ENCODE measurements at places on chromosomes 5 and 9.

DNA sequence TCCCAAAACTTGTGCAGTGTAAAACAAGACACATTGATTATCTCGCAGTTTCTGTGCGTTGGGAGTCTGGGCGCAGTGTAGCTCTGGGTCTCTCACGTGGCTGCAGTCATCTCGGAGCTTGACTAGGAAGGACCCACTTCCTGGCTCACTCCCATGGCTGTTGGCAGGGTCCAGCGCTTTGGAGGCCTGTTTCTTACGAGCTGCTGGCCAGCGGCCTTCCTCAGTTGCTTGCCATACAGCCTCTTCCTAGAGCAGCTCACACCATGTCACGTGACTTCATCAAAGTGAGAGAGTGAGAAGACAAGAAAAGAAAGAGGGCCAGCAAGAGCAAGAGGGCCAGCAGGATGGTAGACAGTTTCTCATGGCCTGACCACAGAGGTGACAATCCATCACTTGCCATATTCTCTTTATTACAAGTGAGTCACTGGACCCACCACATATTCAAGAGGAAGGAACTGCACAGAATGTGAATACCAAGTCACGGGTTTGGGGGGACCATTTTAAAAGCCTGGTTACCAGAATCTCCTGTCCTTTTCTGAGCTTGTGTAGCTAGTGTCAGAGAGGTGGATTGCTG, 36.2 kb downstream of the MCCC2 start:
- no peak for DNase-seq

- no peak for DNase-seq
These were observed 409.4 kb upstream of the CD180 start for GRCh38 chr5:67605730-67606585.

- no peak for DNase-seq
These were observed 16.4 kb upstream of the ARSB start for GRCh38 chr5:79001471-79001870.

DNA sequence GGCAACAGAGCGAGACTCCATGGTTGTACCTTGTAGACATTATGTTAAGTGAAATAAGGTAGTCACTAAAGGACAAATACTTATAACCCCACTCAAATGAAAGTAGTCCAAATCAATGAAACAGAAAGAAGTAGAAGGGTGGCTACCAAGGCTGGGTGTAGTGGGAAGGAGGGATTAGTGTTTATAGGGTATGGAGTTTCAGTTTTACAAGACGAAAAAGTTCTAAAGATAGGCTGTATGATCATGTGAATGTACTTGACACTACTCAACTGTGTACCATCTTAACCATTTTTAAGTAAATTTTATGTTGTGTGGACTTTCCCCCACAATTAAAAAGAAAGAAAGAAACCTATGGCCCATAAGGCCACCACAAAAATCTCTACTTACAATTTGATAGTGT, 32.2 kb downstream of the ALDH7A1 start:
- no peak for DNase-seq

DNA sequence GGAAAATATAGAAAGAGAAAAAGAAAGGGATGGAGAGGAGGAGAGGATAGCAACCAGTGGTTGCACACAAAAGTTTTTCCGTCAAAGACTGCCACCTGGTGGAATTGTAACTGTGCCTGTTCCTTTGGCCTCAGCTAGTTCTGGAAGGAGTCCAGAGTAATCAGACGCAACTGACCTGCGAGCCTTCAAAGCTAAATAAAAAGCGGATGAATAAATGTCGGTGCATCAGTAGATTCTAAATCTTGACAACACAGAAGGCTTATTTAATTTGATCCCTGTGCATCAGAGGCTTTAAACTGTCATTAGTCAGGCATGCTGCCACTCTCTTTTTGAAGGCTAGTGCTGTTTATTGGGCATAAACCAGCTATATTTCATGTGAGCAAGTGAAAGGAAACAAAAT, 132.9 kb upstream of the ACO1 start:
- no peak for DNase-seq

- DNase-seq, result no peak
These were observed 221.2 kb upstream of the CD180 start for GRCh38 chr5:67417839-67418238.

DNA sequence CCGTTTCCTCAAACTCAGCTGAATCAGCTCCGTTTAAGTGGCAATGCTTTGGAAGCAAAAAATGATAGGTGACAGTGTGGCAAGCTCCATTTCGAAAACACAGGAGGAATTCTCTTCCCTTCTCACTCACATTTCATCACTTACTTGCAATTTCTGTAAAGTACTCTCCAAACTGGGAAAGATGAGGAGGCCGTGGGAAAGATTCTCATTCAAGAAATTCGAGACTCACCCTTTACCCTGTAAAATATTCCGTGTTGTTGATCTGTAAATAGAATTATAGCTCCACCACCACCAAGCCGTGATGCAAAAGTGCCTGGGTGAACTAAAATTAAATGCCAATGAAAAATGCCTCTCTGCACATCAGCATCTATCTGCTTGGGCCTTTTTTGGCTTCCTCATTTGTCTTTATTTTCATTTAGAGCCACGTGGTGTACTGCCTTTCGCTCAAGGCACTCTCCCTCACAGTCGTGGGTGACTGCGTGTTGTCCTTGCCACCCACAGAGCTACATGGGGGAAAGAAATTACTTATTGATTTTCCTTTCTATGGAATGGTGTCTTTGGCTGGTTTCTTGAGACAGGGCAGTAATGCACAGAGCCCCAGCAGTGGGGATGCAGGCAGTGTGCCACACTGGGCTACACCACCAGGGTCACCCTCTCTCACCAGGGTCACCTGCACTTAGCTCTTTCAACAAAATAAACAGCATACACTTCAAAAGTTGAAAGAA, 289.3 kb upstream of the TAS2R1 start:
- DNase-seq, result no peak

- DNase-seq, result no peak
These were observed 8.5 kb upstream of the ACSL6 start for GRCh38 chr5:132019857-132020555.

DNA sequence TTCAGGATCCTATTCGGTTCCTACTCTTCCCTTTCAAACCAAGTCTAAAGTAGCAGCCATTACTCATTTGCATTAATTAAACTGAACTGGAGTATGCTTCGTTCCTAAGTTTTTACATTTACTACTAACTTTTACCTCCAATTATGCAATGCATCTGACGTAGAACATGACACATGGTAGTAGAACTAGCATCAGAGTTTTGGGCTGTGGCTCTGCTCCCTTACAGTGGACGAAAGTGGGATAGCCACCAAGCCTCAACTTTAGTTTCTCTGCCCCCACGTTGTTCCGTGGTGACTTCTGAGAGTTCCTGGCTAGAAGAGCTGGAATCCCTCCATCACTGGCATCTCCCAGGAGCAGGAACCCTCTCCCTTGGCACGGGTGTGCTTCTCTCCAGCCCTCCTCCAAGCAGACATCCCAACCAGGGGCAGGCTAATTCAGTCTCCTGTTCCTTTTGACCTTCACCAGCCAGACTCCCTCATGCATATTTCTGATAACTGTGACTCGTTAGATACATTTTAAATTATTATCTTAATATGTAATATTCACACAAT, 2.9 kb downstream of the IFNE start:
- no peak for DNase-seq

DNA sequence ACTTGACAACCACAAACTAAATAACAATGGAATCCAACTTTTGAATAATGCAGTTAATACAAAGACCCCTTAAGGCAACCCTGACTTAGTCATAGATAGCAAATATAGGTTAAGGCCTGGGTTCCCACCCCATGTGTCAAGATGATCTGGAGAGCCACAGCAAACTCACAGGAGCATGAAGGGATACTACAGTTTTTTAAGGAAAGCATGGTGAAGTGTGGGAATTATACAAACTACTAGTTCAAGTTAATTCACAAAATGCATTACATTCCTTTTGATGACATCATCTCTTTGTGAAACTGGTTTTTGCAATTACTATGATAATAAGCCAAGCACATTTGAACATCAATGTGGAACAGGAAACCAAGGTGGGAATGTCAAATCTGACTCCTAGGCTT, 50.6 kb downstream of the LHFPL2 start:
- DNase-seq, result no peak

- DNase-seq, result no peak
These were observed 40.2 kb downstream of the SH3RF2 start for GRCh38 chr5:145976431-145977155.

DNA sequence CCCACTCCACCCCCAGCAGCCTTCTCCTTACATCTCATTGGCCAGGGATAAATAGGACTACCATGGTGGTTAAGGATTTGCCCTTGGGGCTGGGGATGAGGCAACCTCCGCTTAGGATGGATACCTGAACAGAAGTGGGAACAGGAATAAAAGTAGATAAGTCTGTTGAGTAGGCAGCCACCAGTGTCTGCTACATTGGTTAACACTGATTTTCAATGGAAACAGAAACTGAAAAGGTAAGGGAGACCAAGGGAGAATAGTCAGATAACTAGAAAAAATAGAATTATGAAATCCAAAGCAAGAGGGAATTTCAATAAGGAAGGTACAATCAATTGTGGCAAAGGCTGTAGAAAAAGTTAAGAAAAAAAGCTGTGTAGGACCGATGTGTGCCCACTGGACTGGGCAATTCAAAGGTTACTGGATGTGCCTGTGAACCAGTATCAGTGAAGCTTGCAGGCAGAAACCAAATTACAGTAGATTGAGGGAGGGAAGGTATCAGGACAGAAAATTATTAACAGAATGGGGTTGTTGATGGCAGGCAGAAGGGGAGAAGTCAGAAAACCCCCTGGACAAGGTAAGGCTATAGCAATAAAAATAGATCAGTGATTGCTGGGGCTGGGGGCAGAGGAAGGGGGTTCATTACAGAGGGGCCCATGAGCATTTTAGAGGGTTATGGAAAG, 48.7 kb downstream of the DNAJC21 start:
- DNase-seq, result no peak

DNA sequence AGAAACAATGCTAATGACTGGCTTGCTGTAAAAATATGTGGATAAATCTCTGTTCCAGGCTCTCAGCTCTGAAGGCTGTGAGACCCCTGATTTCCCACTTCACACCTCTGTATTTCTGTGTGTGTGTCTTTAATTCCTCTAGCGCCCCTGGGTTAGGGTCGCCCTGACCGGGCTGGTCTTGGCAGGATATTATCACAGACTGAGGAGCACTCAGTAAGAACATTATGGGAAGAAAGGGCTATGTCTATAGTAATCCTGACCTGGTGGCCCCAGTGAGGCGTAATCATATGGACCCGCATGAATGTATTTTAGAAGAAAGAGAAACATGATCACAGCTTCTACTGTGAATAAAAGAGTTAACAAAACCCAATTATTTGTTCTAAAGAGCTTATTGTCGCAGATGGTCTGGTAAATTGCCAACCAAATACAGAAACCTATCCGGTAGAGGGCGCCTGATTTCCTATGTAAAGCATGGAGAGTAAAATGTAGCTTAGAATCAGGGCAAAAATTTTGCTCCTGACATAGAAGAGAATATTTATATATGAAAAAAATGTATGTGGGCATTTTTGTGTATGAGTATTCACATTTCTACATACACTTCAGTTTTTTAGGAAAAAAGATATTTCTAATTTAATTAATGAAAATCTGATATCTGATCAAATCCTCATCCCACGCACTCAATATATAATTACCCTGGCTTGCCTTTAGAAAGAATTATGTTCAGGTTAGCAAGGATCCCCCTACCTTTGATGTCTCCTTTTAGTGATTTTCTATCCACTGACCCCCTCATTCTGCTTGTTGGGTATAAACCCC, 5.8 kb upstream of the IFNA1 start:
- peak; percentile 48 for DNase-seq

DNA sequence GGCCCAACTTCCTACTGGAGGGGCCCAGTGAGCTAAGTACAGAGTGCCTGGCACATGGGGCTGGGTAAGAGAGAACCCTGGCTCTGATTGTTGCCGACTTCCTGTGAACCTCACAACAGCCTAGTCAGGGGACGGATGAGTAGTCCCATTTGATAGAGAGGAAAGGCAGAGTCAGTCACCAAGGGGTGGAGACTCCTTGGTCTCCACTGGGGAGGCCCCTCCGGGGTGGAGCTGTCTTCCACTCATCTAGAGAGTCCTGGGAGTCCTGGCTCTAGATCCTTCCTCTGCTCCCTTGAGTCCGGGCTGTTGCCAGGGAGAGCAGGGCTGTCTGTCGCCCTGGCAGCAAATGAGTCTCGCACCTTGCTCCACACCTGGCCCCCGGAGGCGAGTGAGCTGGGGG, 8.0 kb downstream of the GRK6 start:
- DNase-seq, result no peak

- DNase-seq, result peak; percentile 92
These were observed 117.0 kb downstream of the NXNL2 start for GRCh38 chr9:88651682-88652633.

DNA sequence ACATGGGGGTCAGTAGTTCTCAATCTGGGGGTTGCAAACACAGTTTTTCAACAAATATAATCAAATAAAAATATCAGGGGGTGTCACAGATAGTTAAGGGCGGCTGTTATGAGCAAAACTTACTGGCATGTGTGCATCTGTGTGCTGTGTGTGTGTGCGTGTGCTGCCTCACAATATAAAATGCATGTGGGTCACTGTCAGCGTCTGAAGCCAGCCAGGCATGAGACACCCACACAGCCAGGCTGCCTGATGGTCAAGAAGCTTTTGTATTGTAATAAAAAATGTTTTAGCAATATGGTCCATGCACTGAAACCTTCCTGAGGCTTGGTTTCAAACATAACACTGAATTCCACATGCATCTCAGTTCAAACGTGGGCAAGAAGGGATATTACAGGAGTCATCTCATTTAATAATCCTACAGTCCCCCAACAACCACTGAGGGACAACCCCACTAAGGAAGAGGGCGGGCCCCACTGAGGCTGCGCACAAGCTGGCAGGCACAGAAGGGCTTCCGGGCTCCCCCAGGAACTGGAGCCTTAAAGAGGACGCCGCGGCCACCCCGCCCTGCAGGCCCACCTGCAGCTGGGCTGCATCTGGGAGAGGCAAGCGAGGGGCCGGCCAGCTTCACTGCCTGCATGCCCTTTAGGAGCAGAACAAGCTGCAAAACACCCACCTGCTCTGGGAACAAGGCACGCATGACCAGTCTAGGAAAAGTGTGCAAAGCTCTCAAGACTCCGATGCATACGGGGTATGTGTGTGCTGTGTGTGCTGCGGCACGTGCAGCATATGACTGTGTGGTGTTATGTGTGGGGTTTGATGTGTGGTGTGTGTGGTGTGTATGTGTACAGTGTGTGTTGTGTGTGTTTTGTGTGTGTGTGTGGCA, 14.1 kb downstream of the SEMA4D start:
- no peak for DNase-seq

DNA sequence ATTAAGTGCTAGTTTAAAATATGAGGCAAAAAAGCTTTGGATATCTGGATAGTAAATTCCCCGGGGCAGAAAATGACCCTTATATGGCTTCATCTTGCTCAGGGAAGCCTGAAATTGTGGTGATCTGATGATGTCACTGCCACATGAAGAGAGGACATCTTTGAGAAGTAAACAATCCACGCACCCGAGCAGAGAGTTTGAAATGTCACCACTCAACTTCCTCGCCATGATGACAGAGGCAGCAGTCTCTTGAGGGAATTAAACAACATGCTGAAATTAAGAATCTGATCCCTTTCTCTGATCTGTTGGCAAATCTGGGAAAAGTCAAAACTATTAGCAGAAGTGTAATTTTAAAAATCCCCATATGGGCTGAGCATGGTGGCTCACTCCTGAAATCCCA, 110.0 kb downstream of the TLE1 start:
- DNase-seq, result no peak
